ENCODE measurements at places on chromosomes 1 and 21.

DNA sequence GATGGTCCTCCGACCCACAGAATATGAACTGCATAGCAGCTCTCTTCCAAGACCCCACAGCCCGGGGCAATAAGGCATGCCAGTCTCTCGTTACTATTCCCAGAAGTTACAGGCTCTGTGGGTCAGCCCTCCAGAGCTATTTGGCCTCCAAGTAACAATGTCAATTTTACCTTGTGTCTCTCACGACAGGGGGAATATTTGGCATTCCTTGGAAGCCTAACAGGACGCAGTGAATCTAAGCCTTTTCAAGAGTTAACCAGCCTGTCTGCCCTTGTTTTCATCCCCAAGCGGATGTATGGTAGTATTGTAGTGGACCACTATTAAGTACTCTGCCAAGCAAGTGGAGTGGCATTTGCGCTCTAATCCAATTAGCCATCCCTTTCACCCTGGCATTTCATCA is 24.4 kb upstream of the GNG4 start:
- no peak for DNase-seq

DNA sequence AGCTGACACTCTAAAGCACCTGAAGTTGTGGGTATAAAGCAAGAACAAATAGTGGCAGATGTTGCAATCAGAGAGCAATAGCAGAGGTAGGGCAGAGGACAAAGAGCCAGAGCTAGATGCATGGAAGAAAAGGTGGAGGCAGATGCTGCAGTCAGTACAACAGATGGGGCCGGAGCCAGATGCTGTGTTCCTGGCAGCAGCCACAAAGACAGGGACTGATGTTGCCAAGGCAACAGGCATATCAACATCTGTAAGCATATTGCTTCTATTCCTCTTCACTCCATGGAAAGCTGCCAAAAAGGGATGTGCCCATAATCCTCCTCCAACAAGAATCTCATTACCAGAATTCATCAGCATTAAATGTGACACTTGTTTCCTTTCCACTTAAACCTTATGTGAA is 108.0 kb downstream of the TNNI3K start:
- DNase-seq, result no peak

GRCh38 chr21:33800753-33801423 is 114.7 kb downstream of the ATP5PO start:
- DNase-seq, result no peak

GRCh38 chr21:25564349-25564948 is 42.8 kb downstream of the MRPL39 start:
- DNase-seq, result no peak

DNA sequence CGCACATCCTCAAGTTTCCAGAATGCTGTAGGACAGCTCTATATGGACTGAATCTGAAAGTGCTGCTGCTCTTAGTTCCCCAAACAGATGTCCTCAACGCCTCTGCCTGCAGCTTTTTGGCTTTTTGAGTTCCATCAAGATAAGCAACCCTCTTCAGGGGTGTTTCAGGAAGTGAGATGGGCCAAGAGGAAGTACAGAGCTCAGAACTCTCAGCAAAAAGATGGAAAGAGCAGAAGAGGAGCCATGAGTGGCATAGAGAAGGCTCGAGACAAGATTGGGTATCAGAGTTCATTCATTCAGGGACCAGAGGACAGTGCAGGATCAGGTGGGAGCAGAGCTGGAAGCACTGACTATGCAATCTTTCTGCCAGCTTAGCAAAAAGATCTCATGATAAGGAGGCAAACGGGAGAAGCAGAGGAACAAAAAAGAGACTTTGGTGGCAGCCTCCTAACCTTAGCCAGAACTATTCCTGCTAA is at the start of the genes ADORA3 and TMIGD3:
Gene ADORA3, minus strand, starts transcription at position 49 of the 476 bp plus-strand sequence. CDS start 279 bp downstream, outside the sequence.
Gene TMIGD3, minus strand, starts transcription at position 49 of the 476 bp plus-strand sequence. CDS start 279 bp downstream, outside the sequence.
- no peak for DNase-seq

DNA sequence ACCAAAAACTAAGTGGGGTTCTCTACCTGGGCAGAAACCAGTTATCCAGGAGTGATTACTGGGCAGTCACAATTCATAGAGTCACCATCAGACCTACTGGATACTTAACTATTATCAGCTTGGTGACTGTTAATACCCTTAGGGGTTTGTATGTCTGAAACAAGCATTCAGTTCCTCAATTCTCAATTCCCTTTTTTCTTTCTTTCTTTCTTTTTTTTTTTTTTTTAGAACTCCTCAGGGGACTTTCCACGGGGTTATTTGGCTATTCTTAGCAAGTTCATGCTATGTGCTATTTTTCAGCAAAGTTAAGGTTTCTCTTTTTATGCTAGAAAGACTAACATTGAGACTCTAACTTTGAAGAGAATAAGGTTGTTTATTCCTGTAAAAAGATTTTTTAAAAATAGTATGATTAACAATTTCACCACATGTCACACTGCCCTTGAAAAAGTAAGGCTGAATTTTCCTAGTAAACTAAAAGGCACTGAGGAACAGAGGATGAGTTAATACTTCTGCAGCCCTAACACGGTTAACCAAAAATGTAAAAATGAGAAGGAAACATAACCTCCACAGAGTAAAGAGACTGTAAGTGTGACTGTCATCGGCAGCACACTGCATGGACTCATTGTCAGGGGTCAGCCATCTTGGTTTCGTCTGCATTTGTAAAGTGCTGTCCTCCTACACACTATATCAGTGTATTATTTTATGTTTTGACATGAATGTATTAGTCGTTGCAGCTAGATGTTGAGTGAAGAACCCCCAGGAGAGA is 310.2 kb downstream of the NTNG1 start:
- no peak for DNase-seq

DNA sequence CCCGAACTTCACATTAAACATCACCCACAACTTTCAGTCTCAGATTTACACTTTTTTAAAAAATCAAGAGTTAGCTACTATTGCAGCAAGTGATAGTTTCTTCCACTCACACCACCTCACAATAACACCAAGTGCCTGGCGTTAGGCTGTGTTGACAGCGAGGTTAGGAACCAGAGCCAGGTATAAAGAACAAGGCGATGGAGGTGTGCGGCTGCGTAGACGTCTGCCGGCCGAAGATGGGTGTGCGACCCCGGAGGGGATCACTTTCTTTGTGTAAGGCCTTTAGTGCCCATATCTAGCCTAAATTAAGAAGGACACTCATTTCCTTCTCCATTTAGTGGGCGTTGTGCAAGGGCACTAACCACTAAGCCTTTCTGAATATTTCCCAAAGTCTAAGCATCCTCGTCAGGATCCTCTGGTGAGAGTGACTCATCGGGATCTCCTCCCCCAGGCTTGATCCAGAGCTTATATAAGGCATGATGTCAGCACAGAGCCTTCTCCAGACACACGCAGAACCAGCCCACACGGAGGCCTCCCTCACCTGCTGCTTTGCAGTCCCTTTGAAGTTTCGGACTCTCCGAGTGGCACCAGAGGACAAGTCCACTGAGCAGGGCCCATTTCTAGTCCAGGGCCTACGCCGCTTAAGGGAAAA is 11.8 kb downstream of the NHLH2 start:
- peak; percentile 90 for DNase-seq

DNA sequence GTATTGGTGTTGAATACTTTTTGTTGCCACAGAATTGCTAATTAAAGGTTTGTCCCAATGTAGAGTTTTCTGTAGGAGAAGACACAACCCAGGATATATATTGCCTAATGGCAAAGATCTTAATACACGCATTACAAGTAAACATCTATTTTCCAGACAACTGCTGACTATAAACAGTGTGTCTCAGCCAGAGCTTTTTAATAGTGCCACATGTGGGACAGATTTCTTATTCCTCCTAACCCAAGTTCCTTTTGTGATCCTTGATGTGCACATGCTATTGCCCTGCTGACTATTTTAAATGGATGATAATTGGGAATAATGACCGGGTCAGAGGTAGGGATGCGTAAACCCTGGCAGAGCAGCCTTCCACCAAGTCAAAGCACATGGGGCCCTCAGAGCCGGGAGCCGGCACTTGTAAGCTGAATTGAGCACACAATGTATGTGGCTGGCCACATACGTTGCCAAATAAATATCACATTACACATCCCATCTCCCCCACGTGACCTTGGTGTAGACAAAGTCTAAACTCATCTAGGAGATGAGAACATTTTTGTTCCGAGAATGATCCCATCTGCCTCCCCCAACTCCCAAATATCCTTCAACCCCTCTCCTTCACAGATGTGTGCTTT is 209.8 kb upstream of the NFIA start:
- DNase-seq, result no peak

DNA sequence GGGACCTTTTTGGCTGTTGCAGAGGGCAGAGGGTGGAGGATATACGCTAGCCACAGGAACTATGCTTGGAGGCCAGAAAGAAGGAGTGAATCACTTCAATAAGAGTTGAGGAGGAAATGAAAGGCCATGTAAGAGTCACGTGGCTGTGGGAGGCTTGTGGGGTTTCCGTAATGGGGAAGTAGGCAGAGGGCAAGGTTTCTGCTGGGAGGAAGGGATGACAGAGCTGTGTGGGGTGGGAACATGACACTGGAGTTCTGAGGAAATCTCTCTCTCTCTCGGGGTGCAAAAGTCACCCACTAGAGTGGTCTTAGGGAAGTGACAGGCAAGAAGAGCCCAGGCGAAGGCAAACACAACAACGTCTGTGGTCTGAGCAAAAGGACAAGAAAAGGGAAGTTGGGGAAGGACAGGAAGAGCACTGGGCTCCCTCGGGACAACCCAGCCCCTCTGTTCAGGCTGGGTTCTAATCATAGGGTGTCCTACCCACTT is 3.9 kb upstream of the CD1C start:
- peak; percentile 22 for DNase-seq

DNA sequence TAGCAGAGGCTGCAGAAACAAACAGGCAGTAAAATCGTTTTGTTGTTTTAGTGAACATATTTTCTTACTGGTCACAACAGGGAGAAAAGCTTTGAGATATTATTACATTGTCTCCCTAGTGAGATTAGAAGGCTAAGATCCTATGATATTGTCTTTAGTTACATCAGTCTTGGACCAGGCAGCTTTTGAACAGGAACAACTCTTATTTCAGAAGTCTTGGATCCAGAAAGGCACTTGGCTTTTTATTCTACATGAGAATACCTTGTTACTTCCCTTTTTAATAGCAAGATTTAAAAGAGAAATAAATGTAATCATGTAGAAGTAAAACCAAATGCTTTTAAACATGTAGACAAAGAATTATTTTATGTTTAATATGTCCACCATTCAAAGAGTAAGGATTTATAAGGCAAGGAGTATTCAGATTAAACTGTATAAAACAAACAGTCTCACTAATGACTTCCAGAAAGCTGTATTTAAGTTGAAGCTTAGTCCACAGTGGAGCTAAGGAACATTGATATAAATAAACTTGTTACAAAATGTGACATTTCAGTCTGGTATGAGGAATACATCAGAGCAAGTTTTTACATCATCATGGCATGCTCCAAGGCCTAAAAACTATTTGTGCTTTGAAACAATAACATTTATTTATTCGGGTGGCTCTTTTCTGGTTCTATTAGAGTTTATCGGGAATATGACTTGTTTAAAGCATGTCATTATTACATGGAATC is 72.2 kb downstream of the PHTF1 start:
- no peak for DNase-seq

DNA sequence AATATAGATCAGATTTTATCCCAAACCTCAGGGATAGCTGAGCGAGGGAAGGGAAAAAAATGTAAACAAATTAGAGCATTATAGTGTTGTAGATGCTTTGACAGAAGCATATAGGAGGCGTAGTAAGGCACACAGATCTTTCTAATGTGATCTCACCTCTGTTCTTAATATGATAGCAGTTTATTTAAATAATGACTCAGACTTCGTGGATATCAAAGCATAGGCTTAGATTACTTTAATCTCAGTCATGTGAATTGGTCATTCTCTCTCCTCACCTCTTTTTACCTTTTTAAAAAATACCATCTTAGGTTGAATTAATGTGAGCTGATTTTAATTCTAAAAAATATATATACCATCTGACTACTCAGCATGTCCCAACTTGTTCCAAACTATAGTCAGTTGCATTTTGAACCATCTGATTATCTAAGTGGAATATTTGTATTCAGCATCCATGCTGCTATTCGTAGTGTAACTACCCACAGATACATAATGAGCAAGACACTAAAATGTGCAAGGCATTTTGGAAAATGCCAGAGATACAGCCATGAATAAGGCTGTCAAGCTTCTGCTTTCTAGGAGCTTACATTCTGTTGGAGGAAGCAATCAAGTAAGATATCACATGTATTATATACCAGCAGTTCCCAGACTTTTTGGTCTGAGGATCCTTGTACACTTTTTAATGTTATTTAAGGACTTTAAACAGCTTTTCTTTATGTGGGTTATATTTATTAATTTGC is 76.7 kb downstream of the OSBPL9 start:
- no peak for DNase-seq

DNA sequence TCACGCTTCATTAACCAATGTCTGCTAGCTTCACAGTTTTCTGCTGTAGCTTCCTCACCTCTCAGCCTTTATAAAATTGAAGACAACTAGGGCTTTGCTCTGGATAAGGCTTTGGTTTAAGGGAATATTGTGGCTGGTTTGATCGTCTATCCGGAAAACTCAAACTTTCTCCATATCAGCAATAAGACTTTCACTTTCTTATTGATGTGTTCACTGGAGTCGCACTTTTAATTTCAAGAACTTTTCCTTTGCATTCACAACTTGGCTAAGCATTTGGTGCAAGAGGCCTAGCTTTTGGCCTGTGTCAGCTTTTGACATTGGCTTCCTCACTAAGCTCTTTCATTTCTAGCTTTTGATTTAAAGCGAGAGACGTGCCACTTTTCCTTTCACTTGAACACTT is 12.9 kb downstream of the COA6 start:
- no peak for DNase-seq

DNA sequence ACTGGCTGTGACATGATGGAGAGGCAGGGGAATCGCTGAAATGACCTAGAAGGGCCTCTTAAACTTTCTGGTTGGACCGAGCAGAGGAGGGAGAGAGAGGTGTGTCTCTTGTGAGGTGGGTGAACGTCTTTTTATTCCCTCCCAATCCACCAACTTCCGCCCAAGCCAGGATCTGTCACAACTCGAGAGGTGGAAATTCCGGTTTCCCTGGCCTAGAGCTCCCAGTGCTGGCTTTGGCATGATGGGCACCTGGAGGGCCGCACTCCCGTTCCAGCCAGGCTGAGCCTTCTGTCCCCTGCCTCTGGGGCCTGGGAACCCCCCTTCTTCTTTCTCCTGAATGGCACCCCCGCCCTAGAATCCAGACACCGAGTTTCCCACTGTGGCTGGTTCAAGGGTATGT is at the start of gene SEMA4A:
Gene SEMA4A, plus strand, starts transcription at position 224 of the 400 bp plus-strand sequence. CDS start 994 bp downstream, outside the sequence.
- no peak for DNase-seq

GRCh38 chr1:225378880-225379279 is 49.0 kb downstream of the LBR start:
- DNase-seq, result peak; percentile 44

- no peak for DNase-seq
Observed at GRCh38 chr1:23878668-23879067, 10.6 kb upstream of the FUCA1 start.

DNA sequence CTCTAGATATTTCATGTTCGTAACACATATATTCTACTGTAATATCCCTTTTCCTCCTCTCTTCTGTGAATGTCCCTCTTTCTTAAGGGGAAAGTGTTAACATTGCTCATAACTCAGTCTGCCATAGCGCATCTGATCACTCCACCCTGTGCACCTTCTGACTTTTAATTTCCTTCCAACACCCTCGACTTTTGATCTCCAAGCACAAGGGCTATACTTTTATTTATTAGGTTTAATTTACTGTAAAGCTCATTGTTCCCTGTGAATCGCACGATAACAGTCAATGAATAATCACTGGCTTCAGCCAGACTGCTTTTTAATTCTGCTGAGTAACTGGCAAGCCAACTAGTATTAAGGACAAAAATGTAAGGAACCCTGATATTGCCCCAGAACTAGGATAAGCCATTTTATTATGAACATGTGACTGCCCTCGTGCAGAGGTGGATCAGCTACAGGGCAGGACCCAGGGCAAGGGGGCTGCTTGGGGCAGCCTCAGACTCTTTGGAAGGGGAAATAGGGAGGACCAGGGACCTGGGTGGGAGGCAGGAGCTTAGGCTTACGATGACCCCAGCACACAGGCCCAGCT is 2.6 kb upstream of the ETS2 start:
- no peak for DNase-seq

Data from EL (cell line).